ELF-1 (cell line): ENCODE measurements at places on chromosomes 3 and 15.

- no peak for DNase-seq
These were observed 721 bp downstream of the MYEF2 start for GRCh38 chr15:48177383-48177765.

DNA sequence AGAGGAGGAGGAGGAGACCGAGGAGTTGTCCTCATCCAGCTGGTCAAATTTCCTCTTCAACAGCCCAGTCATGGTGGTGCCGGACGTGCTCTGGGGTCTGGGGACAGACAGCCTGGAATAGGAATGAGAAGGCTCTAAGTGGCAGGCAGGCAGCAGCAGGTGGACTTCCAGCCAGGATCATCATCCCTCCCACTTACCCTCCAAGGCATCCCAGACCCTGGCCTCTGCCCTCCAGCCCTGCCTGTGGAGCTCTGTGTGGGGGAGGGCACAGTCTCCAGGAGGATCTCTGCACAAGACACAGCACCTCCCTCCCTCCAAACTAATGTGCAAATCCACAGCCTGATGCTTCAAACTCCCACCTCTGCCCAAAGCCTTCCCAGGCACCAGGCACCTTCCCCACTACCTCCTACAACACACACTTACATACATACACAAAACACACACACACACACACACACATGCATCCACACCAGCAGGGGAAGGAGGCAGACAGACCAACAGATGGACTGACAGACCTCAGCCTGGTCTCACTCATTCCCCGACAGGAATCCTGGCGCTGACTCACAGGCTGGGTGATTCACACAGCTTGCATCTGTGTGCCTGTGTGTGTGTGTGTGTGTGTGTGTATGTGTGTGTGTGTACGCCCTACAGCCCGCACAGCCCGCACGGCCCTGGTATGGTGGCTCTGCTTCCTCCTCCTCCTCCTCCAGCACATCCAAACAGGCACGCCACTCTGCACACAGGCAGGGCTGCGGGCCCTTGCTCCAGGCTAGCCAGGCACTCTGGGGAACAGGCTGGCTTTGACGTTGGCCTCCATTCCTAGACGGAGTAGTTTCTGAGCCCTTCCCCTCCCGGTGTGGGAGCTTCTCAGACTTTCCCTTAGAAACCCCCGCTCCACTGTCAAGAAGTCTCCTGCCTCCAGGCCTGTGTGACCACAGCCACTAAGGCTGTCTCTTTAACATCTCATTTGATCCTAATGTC is 6.5 kb downstream of the CSRNP1 start:
- peak; percentile 86 for DNase-seq

GRCh38 chr3:73580343-73580742 is 44.4 kb downstream of the PDZRN3 start:
- no peak for DNase-seq

DNA sequence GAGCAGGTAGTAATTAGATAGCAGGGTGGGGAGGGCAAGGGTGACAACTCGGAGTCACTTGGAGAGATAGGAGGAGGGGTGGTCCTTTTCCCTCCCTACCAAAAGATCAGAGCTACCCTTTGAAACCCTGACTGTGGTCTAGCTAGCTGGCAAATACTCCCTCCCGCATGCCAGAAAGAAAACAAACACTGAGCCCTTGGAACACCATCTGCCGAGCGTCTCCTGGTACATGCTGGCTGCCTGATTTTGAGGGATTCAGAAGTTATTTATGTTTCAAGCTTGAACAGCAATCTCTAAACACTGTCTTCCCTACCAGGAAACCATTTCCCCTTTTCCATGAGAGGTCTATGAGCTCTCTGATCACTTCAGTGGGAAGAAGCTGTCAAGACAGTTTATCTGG is 291.6 kb upstream of the CFAP20DC start:
- no peak for DNase-seq

GRCh38 chr3:22045882-22046281 is 294.9 kb upstream of the ZNF385D start:
- DNase-seq, result no peak

DNA sequence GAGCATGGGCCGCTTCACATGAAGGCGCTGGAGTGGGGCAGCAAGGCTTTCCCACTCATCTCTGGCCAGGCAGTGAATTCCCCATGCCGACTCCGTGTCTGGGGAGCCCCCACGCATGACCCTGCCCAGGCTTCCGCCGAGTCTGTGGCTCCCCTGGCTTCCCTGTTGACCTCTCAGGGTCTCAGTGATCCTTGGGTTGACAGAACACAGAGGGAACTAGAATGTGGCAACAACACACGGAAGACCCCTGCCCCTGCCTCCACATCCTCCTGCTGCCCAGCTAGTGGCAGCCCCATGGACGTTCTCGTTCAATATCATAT is 61.3 kb downstream of the ATP2B2 start:
- no peak for DNase-seq

DNA sequence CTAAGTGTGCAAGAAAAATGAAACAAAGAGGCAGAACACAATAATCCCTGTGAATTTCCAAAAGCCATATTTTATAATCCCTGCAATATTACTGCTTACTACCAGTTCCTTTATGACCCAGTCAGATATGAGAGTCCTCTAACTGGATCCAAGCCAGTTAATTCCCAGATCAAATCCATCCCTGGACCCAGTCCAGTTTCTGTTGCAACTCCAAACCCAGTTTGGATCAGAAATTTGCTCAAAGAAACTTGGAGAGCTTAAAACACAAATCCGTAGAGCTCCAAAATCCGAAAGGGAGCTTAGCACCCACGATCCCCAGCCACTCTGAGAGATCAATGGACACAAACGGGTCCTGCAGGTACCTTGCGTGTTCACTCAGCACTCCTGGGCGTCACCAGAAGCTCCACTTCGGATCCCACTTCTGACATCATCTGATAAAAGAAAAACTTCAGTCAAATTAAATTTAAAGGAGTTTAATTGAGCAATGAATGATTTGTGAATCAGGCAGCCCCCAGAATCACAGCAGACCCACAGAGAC is 32.6 kb upstream of the THUMPD3 start:
- DNase-seq, result no peak

- DNase-seq, result no peak
These were observed 25.7 kb upstream of the EPHB1 start for GRCh38 chr3:134769287-134769868.

DNA sequence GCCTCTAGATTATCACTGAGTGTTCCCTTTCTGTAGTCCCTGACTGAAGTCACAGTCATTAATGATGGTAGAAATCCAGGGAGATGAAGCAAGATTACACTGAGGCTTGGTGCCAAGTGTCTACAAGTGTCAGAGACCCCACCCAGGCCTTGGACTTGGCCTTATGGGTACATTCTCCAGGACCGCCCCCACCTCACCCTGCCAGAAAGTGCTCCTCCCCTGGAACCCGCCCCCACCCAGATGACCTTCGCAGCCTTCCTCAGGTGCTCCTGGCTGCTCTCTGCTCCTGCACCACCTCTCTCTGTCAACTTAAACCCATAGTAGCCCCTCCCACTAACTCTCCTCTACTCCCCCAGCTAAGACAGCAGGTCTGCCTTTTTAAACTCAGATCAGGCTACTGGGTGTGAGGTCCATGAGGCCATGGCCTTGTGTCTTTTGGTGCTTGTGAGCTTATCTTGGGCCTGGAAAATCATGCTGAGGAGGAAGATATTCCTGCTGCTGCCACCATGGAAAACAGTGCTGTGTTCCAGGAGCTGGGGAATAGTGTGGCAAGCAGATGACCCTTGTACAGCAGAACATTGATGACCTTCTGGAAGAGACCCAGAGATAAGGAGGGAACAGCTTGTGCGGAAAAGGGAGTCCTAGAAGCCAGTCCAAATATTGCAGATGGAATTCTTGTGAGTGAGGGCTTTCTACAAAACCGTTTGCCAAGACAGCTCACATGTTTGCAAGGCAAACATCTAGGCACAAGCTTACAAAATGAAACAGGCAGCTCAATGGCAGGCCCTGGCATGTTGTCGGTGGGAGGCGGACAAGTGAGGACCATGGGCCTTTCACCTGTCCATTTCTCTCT is 40.3 kb upstream of the NDUFB4 start:
- DNase-seq, result no peak

DNA sequence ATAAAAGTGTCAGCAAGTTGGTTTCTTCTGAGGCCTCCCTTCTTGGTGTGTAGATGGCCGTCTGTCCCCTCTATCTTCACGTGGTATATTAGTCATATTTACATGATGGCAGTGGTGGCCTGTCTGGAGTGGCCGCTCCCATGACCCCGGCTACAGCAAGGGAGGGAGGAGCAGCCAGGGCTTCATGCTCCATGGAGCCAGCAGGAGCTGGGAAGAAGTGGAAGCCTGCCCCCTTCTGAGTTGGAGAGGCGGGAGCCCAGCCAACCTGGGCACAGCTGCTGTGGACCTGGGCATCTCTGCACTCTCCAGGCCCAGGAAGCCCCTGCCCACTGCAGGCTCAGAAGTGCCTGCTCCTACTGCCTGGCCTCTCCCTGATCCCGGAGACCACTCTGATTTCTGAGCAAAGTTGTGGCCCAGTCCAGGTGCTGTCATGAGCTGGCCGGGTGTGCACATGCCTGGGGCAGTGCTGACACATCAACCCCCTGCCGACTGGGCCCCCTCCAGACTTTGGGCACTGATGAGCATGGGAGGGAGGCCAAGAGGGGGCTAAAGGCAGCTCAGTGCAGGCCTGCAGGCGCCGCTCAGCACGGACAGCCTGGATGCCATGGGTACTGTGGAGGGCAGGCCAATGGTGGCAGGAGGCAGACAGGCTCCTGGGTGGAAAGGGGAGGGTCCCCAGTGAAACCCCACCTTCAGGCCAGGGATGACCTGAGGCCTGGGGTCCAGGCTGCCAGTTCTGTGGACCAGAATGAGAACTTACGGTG is 84.8 kb downstream of the SERPINI1 start:
- DNase-seq, result no peak

GRCh38 chr3:124467980-124468902 is 262.0 kb upstream of the UMPS start:
- DNase-seq, result peak; percentile 88

DNA sequence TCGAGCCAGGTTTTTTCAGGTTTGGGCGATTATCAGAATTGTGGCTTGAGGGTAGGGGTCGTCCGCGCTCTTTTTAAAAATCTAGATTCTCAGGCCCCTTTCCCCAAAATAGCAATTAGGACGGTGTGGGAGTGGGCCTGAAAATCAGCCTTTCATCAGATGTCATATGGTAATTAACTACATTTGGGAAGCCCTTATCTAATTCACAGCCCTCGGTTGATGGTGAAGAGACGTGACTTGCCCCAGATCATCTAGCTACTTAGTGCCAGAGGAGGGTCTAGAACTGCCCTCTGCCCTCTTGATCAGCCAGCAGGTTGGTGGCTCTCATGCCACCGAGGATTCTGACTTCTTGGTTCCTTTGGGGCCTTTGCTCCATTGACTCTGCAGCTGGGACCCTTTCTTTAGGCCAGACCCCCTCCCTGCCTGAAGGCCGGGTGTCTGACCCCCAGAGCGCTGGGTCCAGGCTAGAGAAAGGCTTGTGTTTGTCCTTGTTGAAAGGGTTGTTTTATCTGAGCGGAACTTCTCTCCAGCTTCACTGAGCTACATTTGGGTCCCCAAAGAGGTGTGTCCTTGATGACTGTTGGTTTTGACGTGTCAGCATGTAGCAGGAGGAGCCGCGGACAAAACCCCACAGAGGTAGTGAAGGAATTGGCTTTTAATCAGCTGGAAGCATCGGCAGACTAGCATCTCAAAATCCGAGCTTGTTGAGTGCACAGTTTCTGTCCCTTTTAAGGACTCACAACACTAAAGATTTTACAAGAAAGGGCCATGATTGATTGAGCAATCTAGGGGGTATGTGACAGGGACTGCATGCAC is 857 bp downstream of the AEN start:
- no peak for DNase-seq

GRCh38 chr3:141802316-141803077 is 39.3 kb downstream of the GRK7 start:
- no peak for DNase-seq

GRCh38 chr15:33411596-33412540 is 101.1 kb downstream of the RYR3 start:
- no peak for DNase-seq

- no peak for DNase-seq
These were observed 48.8 kb downstream of the UACA start for GRCh38 chr15:70714565-70714964.

DNA sequence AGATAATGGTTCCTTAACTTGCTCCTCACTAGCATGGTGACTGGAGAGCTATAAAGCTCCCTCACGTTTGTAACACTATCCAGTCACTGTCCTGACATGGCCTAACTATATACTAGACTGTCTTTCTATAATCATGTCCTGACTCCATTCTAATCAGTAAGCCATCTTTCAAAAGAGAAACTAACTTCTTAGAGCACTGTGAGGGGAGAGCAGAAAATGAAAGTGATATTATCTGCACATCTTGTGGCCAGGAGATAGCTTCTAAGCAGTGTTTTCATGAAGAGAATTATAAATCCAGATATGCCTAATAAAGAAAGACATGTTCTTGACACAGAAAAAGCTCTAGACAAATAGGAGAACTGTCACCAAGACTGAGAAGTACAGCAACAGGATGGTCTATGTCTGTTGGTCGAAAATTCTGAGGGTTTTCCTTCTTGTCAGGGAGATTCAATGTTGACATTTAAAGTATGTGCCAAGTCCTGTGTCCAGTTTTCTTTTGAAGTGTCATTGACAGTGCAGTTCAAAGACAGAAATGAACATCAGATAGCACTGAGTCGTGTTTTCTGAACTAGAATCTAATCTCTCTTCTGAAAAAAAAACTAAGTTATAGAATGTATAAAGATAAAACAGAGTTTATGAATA is 230.6 kb upstream of the PEX5L start:
- no peak for DNase-seq

- peak; percentile 26 for DNase-seq
These were observed 66.2 kb downstream of the TAFA4 start for GRCh38 chr3:68866157-68866556.
